ENCODE measurements at places on chromosomes 2 and 18.

GRCh38 chr2:207683438-207683837, 28.0 kb upstream of the CCNYL1 start:
- no peak for DNase-seq

GRCh38 chr18:70523792-70524182, 234.9 kb downstream of the SOCS6 start:
- no peak for DNase-seq

DNA sequence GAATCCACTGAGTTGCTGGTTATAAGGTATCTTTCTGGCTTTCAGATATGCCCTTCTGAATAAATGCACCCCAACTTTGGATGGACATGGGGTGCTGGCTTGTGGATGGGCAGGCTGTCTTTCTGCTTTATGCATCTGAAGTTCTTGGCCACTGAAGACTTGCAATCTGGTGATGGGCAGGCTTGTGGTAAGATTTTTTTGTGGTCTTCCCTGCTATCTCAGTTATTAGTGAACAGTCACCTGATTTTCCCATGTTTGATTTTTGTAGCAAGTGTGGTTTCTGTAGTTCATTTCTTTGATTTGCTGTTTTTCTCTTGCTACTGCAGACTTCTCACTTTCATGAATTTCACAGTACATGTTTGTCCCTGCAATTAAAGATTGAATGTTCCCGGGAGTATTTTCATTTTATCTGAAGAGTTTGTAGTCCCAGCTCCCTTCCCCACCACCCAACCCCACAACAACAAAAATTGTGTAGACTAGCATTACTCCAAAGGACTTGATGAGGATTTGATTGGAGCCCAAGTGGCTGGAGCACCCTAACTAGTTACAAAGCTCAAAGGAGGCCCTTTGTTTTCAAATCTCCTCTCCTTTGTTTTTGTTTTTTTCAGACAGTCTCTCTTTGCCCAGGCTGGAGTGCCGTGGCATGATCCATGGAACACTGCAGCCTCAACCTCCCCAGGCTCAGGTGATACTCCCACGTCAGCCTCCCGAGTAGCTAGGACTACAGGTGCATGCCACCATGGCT, 63.6 kb upstream of the MGAT5 start:
- no peak for DNase-seq

- peak; percentile 70 for DNase-seq
These were observed 120.2 kb downstream of the LPIN1 start for GRCh38 chr2:11866358-11867335.

DNA sequence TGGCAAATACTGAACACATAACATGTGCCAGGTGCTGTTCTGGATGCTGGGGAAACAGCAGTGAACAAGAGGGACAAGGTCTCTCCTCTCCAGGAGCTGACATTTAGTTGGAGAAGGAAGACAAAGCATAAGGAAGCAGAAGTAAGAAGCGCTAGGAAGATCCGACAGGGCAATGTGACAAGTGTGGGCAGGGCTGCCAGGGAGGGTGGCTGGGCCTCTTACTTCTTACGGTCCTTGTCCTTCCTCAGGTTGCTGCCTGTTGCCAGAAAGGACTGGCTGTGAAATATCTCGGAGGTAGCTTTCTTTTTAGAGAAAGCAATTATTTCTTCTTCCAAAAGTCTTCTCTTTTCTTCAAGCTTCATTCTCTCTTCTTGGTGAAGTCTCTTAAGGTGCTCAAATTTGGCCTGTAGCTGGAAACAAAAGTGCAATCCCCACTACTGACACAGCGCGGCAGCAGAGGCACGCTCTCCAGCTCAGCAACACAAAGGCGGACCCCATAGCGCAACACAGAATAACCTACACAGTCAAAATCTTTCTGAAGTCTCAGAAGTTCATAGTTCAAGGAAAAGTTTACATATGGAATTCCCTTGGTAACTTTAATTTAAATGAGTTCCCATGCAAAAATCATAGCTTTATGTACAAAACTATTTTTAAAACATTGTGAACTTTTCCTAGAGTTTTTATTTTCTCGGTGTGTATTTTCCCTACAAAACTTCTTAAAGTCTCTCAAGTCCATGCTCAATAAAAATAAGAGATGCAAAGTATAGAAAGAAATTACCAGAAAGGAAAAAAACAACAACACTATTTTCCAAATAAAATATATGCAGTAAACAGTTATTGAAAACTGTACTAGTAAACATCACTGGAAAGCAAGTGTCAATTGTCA, 67.7 kb downstream of the SEPTIN10 start:
- DNase-seq = peak; percentile 34

GRCh38 chr2:69087912-69088240, 74.9 kb downstream of the ANTXR1 start:
- DNase-seq = no peak

DNA sequence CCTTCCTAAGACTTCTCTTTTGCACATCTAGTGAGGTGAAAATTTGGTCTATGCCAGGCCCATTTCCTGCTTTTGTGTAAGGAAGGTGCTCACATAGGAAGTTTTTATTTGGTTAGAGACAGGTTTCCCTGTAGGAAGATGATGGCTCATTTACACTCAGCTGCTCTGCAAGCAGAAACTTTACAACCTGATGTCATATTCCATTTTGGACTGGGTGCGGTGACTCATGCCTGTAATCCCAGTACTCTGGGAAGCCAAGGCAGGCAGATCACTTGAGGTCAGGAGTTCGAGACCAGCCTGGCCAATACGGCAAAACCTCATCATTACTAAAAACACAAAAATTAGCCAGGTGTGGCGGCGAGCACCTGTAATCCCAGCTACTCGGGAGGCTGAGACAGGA, 35.8 kb downstream of the CASP10 start:
- no peak for DNase-seq

- DNase-seq = no peak
These were observed 373.0 kb downstream of the CDH2 start for GRCh38 chr18:27803957-27804356.
